ENCODE measurements at places on chromosomes 2 and 18. TPM values are rescaled to one million over a fixed set of nuclear protein-coding genes. Genes with fewer than 3 reads are reported as not detected.

DNA sequence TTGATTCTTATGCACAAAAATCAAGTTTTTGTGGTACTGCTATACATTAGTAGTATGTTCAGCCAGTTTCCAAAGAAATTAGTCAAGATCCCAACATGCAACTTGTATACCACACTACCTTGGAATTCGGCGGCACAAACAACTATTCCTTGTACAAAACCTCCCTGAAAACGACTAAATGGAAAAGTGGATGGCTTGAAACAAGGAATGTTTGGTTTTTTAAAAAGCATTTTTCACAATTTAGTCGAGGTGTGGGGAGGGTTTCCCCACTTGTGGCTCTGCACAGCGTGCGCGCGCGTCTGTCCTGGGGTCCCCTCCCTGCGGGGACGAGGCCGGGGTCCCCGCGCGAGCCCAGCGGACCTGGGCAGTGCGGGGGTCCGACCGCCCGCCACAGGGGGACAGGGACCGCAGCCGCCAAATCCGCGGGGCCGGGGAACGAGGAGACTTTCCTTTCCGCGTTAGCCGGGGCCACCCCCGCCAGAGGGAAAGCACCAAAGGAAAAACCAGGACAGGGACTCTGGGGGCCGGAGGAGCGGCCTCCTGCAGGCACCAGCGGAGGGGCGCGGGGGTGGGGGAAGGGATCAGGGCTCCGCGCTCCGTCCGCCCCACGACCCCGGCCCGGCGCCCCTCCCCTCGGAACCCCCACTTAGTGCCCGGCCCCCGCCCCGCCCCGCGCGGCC is 534 bp upstream of the SOCS6 start:
- DNase-seq, result no peak

GRCh38 chr2:113283704-113284284 is 5.1 kb upstream of the PAX8 start:
- no peak for DNase-seq

The ELOA2 gene
- not detected for total RNA-seq

The UGT1A1 gene
- total RNA-seq, result not detected

The CAPN13 gene
- not detected for total RNA-seq

All from glomerular endothelial cell (primary cell).